ENCODE measurements at places on chromosomes 7 and 10.

DNA sequence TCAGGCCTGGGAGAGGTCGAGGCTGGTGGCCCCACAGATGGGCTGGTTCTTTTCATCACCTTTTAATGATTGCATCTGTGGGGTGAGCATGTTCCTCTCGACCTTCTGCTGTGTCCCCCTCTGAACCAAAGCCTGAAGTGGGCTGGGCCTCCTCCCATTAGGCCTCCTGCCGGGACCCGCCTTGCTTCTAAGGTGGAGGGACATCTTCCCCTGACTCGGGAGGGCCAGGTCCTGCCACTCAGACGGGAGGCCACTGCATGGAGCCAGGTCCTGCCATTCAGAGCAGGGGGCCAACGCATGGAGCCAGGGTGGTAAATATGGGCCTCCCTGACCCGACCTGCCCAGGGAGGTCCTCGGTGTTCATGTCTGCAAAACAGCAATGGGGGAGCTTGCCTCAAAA lies 188.4 kb downstream of the EBF3 start:
- no peak for DNase-seq

DNA sequence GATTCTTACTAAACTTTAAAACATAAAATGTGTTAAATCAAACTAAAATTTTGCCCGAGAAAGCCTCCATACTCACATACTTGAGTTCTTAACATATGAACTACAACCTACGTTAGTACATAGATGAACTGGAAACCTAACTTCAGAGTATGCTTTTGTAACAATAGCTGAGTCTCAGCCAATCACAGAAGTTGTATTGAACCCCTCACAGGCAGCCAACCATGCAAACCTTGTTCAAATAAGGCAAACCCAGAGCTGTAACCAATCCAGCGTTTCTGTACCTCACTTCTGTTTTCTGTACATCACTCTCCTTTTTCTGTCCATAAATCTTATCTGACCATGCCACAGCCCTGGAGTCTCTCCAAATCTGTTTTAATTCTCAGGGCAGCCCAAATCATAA lies 157.3 kb upstream of the COL1A2 start:
- DNase-seq, result no peak

DNA sequence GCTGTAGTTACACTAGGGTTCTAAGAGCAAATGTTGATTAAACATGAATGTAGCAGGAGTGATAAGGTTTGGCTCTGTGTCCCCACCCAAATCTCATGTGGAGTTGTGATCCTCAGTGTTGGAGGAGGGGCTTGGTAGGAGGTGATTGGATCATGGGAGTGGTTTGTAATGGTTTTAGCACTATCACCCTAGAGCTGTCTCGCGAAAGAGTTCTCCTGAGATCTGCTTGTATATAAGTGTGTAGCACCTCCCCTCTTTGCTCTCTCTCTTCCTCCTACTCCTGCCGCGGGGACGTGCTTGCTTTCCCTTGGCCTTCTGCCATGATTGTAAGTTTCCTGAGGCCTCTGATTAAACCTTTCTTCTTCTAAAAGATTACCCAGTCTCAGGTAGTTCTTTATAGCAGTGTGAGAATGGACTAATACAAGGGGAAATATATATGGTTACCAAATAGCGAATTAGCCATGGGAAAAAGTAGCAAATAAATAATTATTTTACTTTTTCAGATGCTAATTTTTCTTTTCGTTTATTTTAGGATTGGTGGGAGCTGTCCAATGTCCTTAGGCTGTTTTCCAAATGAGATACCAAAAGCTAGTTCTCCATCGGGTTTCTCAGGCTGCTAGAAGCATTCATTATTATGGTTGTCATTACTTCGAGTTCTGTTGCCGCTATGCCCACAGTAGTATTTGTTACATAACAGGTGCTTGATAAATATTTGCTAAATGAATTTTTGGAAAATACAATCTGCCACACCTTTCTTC lies 58.7 kb downstream of the PTEN start:
- no peak for DNase-seq

DNA sequence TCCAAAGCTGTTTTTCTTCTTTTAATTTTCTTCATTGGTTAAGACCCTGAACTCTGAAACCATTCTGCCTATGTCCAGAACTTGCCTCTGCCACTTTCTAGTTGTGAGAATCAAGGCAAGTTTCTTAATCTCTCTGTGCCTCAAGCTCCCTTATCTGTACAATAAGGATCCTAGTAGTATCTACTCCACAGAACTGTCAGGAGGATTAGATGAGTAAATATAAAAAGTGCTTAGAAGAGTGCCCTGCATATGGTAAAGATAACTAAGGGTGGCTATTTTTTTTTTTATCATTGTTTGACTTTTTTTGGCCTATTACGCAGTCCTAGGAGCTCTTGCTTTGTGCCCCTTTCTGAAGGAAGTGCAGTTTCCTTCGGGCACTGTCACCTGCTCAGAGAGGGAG lies 46.4 kb upstream of the RAPGEF5 start:
- no peak for DNase-seq

DNA sequence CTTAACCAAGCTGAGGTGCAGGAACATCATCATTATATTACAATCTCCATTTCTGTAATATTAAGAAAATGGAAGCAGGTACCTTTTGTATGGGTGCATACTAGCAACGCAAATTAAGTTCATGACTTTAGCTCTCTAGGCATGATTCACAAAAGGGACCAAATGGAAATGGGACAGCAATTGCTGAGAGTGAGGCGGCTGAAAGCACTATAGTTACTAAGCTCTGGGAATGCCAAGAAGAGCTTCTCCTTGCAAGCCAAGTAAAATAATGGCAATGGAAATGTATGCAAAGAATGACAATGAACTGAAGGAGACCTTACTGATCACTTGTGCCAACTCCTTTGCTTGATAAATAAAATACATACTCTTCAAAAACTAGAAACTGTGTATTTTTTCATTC lies 36.2 kb upstream of the RNF148 start:
- DNase-seq, result no peak

DNA sequence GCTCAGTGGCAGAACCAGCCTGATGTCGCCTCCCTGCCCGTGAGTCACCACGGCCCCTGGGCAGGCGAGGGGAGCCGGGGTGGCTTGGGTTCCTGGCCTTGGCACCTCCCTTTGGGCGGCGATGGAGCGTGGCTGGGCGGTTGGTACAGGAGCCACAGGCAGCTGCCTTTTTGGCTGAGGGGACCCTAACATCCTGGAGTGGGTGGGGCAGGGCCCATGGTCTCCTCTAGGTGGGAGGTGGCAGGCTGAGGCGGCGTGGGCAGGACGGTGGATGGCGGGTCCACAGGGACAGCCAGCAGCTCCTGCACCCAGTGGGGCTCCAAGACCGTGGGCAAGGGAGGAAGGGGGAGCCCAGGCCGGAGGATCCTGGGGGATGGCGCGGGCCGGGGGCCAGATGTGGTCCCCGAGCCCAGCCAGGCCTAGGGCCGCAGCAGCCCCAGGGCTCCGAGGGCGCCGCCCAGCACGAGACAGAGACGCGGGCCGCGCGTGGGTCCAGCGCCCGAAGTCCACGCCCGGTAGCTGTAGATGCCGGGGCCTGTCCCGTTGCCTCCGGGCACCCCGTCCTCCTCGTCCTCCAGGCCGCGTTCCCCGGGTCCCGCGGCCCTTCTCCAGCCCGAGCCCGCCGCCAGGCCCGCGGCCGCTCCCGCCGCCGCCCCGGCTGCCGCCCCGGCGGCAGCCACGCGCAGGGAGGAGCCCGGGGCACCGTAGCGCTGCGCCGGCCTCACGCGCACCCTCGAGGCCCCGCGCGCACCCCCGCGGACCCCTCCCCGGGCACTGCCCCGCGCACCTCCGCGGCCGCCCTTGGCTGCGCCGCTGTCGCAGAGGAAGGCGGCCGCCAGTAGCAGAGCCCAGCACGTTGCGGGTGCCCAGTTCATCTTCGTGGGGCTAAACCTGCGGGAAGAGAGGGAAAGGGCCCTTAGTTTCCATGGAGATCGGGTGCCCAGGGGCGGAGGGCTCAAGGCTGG lies 1.3 kb downstream of the SPRN start:
- DNase-seq, result no peak

DNA sequence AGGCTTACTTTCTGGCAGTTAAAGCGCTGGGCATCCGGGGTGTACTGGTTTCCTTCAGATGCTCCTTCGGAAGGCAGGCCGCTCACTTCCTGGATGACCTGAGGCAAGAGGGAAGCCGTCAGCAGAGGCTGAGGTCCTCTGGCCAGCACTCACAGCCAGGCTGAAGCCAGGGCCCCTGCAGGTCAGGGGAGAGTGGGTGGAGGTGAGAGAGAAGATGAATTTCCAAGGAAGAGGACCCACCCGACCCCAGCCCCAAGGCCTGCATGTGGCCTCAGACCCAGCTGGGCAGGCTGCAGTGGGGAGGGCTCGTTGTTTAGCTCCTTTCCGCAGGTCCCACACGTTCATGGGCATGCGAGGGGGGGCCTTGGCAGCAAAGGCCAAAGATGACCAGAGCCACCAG lies 71.3 kb downstream of the VWA2 start:
- DNase-seq, result no peak

- DNase-seq, result no peak
Observed at GRCh38 chr10:129784891-129785290, 179.2 kb downstream of the EBF3 start.

GRCh38 chr7:156722043-156722826 lies 81.7 kb downstream of the RNF32 start:
- DNase-seq, result no peak

- no peak for DNase-seq
Observed at GRCh38 chr10:116850058-116850611, 836 bp downstream of the ENO4 start.

GRCh38 chr10:62464308-62464707 lies 90.1 kb downstream of the ZNF365 start:
- DNase-seq, result no peak

DNA sequence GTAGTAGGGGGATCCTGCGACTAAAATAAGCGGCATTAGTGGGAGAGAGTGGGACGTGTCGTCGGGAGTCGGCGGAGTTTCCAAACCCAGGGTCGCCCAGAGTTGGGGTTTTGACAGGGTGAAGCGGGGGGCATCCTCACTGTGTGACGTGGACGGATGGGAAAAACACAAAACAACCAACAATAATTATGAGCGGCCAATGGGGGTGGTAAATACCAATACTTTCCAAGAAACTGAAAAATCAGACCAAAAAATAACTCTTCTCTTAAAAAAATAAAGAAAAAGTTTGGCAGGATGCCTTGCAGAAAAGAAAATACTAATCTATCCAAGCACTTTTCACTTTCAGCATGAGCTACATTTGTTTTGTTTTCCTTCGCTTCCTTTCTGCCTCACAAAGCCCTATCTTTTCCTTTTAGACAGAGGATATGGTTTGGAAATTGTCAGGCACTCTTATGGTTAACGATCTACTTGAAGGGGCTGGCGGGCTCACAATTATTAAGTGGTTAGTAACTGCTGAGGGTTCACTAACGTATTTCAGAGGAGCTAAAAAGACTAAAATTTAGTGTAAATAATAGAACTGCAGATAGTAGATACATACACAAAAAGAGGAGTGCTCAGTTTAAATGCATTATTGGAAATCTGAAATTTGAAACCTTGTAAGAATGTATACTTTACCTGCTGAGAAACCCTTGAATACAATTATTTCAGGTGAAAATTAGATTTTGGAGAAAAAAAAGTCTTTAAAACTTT lies 802 bp upstream of the CDK6 start:
- no peak for DNase-seq

DNA sequence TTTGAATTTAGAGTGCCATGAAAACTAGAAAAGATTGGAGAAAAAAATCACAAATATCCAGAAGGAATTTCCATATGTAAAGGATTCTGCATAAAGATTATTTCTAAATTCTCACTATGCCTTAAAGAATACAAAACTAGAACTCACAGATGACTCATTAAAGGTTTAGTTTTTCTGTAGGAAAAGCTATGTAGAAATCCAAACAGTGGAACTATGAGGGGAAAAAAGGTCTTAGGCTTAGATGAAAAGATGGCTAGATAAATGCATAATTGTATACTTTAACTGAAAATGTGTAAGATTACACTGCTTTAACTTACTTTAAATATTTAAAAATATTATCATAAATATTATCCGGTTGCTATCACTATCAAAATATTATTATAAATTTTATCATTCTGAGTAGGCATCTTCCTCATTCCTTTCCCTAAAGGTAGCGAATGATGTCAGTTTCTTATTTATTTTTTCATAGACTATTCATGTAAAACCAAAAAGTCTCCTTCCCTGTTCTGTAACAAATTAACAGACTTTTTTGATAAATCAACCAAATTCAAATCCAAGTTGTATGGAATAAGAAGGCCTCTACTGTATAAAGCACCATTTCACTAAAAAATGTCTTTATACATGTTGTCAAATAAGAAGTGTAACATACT lies 69.1 kb upstream of the COMTD1 start:
- no peak for DNase-seq

DNA sequence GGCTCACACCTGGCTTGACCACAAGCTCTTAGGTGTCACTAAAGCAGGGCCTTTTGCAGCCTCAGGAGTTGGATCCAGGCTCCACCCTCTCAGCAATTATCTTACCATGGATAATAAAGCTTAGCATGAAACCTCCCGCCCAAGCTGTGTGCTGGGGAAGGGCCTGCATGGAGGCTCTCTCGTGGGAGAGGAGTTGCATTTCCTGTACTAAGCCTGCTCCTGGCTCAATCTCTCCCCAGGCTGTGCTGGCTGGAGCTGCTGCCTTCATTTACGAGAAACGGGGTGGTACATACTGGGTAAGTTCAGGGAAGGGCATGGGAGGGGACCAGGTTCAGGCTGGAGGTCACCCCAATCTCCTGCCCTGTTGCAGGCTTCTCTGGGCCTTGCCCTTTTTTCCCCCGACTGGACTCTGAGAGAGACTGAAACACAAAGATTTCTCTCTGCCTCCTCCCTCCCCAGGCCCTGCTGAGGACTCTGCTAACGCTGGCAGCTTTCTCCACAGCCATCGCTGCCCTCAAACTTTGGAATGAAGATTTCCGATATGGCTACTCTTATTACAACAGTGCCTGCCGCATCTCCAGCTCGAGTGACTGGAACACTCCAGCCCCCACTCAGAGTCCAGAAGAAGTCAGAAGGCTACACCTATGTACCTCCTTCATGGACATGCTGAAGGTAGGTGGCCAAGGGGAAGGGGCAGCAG lies 2.7 kb downstream of the TMEM176A start:
- no peak for DNase-seq

DNA sequence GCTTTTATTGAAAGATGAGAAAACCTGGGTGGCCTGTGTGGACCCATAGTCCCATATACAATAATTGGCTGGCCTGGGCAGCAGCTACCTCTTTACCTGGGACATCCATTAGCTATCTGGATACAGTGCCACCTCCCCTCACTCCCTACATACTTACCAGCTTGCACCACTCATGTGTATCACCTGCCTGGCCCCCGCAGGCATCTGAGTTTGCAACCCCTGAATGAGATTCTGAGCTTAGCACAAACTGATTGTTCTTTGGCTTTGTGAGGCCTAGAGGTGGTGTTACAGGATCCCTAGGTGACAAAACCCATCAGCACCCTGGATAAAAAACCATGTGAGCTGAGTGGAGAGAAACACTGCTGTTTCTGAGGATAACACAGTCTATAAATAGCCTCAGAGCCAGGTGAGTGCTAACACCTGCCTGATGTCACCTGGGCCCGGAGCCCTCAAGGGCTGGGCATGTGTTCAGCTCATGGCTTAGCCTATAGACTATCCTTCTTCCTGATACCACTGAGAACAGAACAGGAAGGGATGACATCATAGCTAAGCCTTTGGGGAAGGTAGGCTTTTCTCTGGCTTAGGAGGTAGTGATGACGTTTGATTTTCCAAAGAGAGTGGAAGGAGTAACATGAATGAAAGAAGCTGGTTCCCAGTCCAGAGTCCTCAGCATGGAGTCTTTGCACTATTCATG lies 2.6 kb upstream of the PPIF start:
- DNase-seq, result no peak

GRCh38 chr10:124646483-124647352 lies 97.5 kb downstream of the FAM53B start:
- peak; percentile 80 for DNase-seq

- DNase-seq, result no peak
Observed at GRCh38 chr7:18895456-18895855, 222.0 kb downstream of the TWIST1 start.

- no peak for DNase-seq
Observed at GRCh38 chr7:3151784-3152183, 108.1 kb upstream of the CARD11 start.
